ENCODE measurements at places on chromosomes 4 and X.

DNA sequence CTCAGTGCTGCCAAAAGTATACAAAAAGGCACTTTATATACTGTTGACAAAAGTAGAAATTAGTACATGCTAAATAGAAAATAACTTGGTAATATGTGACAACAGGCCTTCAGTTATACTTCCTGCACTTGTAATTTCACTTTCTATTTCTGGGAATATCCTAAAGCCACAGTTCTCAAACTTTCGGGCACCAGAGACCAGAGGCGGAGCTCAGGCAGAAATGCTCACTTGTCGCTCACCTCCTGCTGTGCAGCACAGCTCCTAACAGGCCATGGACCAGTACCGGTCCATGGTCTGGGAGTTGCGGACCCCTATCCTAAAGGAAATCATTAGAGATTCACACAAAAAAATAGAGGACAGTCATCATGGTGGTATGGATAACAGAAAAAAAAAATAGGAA is 25.7 kb downstream of the ACSL4 start:
- no peak for DNase-seq

DNA sequence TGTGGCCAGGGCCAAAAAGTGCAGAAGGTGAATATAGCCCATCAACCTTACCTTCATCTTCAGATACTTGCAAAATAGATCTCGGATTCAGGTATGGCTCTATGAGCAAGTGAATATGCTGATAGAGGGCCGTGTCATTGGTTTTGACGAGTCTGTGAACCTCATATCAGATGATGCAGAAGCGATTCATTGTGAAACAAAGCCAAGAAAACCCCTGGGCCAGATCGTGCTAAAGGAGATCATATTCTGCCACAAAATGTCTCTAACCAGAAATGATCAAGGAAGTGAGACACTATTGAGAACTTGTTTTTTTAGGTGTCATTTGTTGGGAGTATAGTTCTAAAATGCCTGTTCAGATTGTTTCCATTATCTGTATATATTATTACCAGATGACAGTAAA is 48.3 kb downstream of the PDK3 start:
- DNase-seq, result no peak

DNA sequence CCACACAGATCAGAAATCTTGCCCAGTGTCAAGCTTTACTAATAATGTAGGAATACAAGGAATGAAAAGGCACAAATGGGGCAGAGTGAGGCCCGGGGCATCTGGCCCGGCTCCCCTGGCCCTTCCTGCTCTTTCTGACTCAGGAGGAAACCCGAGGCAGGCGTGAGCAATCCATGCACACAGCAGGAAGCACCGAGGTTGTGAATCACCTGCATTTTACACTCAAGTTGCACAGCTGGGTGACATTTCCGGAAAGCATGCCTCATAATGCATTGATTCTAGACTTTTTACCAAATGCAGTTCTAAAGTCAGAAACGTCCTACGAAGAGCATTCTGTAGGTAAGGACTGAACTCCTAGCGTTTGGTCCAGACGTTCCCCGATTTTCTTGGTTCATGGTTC is 38.9 kb downstream of the PRIMPOL start:
- DNase-seq, result no peak

DNA sequence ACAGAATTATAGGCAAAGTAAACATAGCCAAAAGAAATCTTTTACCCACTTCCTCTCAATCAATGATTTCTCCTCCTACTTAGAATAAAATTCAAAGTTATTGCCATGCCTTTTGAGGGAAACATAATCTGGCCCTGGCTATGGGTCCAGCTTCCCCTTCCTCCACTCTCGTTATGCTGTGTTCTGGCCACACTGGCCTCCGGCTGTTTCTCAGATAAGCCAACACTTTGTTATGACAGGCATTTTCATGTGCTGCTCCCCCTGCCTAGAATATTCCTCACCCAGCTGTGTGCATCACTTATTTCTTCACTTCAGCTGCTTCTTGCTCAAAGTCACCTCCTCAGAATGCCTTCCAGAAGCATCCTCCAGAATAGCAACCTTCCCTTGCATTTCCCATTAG is 386.6 kb upstream of the AADAT start:
- DNase-seq, result no peak

DNA sequence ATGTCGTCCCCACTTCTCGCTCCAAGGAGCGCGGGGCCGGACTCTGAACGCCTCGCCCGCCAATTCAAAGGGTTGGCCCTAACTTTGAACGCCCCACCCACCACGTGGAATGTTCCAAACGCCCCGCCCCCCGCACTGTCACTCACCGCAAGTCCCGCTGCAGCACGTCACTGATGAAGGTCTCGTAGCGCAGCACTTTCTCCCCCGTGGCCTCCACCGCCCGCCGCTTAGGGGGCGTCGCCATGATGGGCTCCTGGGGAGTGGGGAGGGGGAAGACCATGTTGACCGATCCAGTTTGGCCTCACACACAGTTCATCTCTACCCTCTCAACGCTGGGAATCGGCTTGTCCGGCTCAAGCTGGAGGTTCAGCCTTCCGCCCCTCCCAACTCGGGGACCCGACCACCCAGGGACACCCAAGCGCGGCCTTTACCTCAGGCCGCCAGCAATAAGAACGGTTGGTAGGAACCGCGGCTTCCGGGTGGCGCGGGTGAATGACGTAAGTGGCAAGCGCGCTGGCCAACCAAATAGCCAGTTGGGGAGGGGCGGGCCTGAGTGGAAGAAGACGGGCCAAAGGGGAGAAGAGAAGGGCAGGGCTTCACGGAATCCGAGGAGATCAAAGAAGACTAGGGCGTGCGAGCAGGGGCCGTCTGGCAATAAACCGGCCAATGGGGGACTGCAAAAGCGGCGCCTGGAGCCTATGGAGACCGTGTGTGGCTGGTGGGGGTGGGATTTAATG is at the start of gene UXT:
Gene UXT (minus strand): TSS at position 497 of the 737 bp plus-strand sequence. CDS start 253 bp downstream, at position 244.
- peak; percentile 83 for DNase-seq

GRCh38 chrX:31547416-31547815 is 475.6 kb upstream of the FTHL17 start:
- DNase-seq, result no peak

DNA sequence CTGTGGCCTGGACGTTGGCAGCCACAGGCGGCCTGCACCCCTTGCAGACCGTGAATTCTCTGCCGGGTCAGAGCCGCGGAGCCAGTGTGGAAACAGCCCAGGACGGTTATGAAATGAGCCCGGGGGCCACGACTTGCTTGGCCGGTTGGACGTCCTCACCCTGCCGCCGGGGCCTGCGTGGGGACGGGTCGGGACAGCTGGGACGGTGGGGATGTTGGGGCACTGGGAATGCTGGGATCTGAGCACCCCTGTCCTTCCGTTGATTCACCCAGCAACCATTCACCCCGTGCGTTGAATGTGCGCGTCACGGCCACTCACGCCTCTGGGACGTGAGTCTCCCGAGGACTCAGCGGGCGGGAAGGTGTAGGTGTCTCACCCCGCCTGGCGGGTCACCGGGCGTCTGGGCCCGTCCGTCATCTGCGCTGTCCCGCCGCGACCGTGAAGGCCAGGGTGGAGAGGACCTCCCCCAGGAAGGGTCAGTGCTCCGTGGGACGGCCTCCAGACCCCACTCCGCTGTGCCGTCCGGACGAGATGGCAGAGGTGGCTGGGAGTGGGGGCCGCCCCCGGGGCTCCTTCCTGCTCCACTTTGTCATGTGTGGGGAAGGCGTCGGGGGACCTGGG is 4.5 kb upstream of the PLCXD1 start:
- DNase-seq, result no peak

GRCh38 chr4:60913671-60914070 is 286.5 kb upstream of the ADGRL3 start:
- no peak for DNase-seq
